Ascending aorta (tissue), 2 donors: ENCODE measurements at places on chromosomes 4 and X. TPM values are rescaled to one million over a fixed set of nuclear protein-coding genes. Genes with fewer than 3 reads are reported as not detected.

The TEC gene
- 4.5 TPM for total RNA-seq

The XAGE1A gene
- not detected for total RNA-seq

The TMEM35A gene
- total RNA-seq = not detected

The PCDH7 gene
- total RNA-seq = 127 TPM

GRCh38 chr4:61517144-61517543 is 317.0 kb downstream of the ADGRL3 start:
- no peak for DNase-seq

DNA sequence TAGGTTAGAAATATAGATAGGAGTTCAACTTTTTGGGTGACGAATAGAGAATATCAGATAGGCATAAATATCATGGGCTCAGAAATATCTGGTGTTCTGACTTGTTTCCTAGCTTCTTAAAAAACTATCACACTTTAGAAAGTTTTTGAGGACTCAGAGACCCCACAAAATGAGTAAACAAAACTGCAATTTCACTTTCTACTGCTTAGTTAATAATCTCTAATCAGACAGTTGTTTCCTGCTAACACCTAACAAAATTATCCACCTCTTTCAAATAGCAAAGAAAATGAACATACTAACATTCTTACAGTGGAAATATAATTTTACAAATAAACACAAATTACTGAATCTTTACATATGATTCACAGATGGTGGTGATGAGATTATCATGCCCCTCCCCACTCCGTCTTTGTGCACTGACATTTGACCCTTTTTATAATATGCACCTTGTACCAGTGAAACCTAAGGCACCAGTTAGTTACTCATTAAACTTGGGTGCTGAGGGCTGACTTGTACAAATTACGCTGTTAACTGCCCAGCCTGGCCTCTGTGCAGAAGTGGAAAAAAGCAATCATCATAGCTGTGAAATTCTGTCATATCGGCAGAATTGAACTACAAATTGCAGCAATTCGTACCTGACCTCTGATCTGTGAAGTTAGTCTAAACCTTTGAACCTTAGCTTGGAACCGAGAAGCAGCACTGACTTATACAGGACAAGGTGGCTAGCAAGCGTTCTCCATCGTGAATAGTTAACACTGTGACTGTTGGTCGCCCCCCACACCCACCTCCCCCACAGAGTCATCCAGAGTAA is 138.7 kb downstream of the CHRNA9 start:
- DNase-seq = no peak

DNA sequence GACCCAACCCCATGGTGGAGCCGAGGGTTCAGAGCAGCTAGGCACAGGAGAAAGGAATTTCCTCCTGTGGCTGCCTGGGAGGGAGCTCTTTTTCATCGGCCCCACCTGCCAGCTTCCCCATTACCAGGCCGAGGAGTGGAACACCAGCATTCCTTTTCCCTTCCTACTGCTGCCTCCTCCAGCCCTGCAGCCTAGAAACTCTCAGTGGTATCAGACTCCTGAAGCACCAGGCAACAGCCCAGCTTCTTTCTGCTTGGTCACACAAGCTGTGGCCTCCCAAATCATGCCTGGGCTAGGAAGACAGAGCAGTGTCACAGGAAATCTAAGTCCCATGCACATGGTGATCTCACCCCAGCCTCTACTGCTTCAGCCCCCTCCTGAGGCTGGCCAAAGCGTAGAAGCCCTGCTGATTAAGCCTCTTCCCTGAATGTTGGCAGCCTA is 30.1 kb downstream of the RTL5 start:
- DNase-seq = no peak

GRCh38 chr4:155795991-155796390 is 37.2 kb downstream of the GUCY1B1 start:
- no peak for DNase-seq

DNA sequence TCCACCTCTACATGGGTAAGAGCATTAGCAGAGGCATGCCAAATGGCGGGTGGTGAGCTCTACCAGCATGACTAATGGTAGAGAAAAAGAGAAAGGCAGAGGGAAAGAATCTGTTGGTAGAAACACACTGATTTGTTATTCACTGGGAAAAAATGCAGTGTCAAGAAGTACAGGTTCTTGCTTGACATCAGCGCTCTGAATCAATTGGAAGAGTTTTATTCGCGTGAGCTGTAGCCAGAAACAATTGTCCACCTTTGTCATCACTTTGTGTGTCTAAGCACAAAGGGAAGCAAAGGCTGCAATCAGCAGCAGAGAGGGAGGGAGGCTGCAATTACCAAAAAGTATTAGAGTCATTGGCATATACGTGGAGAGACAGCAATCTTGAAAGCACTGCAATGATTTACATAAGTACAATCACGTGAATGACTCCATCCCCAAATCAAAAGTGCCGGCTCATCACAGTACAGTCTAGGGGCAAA is 67.7 kb upstream of the HS3ST1 start:
- DNase-seq = no peak

GRCh38 chr4:136784326-136784725 is 748.0 kb downstream of the PCDH18 start:
- no peak for DNase-seq

- no peak for DNase-seq
Observed at GRCh38 chr4:41703785-41704184, 44.7 kb downstream of the PHOX2B start.

The TMLHE gene
- 8.8 TPM for total RNA-seq

The DUSP9 gene
- not detected for total RNA-seq

- no peak for DNase-seq
Observed at GRCh38 chr4:85707611-85708010, 232.7 kb downstream of the ARHGAP24 start.

The CSN1S1 gene
- not detected for total RNA-seq

DNA sequence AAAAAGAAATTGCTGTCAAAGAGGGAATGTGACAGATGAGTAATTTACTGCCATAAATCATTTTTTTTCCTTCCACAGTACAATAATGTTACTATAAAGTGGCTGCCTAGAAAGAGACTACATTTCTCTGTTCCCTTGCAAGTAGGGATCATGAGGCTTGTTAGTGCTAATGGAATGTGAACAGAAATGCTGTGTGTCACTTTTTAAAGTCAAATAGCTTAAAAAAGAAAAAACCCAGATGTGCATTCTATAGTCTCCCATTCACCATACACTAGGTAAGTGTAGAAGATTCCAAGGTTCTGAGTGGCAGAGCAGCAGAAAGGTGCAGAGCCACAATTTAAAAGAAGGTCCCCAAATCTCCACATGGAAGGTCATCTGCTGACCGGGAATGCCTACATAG is 328.4 kb downstream of the CAMK2D start:
- no peak for DNase-seq

The COL4A5 gene
- total RNA-seq = 12.0 TPM

The NDNF gene
- 1.9 TPM for total RNA-seq

DNA sequence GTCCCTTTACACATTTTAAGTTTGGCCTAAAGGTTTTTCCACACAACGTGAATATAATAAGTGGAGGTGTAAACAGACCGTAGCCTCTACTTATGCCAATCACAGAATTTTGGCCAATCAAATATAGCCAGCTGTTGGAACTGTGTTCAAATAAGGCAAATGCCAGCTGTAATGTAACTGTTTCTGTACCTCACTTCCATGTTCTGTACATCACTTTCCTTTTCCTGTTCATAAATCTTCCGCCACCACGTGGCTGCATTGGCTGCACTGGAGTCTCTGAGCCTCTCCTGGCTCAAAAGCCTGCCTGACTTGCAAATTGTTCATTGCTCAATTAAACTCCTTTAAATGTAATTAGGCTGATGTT is 105.1 kb upstream of the SMIM31 start:
- DNase-seq = no peak

DNA sequence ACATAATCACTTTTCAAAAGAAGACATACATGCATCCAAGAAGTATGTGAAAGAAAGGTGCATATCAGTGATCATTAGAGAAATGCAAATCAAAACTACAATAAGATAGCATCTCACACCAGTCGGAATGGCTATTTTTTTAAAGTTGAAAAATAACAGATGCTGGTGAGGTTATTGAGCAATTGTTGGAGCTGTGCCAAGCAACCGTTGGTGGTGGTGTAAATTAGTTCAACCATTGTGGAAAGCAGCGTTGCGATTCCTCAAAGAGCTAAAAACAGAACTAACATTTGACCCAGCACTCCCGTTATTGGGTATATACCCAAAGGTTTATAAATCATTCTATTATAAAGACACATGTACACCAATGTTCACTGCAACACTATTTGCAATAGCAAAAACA is 14.2 kb downstream of the COX7B2 start:
- no peak for DNase-seq

The LPAR4 gene
- not detected for total RNA-seq

The CPLX1 gene
- 1.1 TPM for total RNA-seq

DNA sequence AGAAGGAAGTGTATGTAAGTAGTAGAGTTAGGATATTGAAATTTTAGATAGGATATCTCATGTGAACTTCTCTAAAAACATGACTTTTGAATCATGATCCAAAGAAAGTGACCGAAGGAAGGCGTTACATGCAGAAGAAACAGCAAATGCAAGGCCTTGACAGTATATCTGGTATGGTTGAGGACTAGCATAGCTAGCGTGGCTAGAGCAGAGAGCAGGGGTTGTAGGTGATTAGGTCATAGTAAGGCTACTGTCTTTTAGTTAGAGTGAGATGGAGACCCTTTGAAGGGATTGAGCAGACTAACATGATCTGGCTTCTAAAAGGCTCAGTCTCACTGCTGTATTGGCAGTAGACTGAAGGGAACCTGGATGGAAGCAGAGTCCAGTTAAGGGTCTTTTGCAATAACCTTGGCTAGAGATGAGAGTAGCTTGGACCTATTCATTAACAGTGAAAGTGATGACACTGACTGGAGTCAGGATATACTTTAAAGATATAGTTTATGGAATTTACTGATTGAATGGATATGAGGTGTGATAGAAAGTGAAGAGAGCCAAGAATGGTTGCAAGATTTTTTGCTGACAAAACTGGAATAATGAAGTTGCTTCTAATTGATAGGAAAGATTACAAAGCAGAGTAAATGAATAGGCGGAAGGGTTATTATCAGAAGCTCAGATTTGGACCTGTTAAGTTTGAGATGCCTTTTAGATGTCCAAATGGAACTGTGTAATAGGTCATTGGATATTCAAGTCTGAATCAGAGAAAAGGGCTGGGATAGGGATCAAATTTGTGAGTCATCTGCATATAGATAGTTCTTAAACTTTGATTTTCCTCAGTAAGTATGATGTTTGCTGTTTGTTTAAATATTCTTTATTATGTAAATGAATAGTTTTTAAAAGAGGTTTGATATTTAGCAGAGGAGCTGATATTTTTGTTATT is 59.8 kb downstream of the MRPL1 start:
- no peak for DNase-seq

- no peak for DNase-seq
Observed at GRCh38 chr4:150739591-150739990, 157.6 kb downstream of the MAB21L2 start.

DNA sequence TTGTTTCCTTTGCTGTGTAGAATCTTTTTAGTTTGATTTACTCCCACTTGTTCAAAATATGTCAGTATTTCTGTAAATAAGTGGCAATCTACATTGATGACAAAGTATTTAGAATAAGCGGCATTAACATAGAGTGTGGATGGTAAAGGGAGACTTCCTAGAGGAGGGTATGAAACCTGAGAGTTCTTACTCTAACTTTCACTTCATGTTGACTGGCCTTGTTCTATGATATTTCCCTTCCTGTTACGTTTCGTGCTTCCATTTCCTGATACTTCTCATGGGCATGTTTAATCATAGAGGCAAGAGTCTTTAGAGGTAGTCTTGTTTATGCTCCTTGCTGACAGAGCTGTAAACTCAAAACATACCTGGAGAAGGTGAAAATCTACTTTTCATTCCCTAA is 408.9 kb downstream of the GLUD2 start:
- DNase-seq = no peak

The NAP1L3 gene
- total RNA-seq = 1.5 TPM

DNA sequence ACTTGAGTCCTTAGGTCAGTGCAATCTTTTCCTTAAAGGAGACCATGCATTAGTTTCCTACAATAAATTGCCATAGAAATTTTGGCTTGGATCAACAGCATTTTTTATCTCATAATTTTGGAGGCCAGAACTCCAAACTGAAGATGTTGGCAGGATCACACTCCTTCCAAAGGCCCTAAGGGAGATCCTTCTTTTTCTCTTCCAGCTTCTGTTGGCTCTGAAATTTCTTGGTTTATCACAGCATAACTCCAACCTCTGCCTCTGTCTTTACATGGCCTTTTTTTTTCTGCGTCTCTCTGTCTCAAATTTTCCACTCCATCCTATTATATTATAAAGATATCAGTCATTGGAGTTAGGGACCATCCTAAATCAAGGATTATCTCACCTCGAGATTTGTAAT is 282.2 kb downstream of the STIM2 start:
- DNase-seq = no peak

The XAGE3 gene
- not detected for total RNA-seq
